COR-L47 (cell line): ENCODE measurements at places on chromosomes 16 and 17.

DNA sequence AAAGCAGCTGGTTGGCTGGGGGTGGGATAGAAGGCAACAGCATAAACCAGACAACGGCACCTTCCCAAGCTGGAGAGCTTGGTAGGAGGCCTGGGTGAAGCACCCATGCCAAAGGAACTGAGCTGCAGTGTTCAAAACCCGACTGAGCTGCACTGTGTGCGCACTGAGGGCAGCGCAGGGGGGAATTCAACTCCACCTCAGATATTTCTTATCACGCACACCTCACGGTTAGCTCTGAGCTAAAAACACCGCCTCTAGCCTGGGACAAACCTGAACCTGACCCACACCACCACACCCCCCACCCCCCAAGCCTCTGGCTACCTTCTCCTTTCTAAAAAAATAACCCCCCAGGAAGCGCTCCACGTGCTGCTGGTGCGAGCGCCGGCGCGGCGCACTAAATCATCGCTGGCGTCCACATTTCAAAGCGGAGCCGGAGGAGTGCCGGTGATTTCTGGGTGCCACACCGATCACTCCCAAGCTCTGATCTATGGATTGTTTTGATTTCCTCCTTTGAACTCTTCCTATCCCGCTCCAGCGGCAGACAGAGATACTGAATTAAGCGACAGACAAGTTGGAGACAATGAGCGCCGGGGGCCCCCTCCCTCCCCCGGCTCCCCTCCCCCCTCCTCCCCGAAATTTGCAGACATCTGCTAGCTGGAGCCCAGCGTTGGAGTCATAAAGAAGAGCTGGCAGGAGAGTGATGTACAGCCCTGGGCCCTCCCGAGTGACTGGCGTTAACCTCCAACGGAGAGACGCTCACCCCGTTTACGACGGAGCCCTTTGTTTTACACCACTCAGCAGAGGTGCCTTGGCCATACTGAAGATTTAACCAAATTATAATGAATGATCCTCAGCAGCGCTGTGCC is 85.0 kb downstream of the NOG start:
- no peak for DNase-seq

DNA sequence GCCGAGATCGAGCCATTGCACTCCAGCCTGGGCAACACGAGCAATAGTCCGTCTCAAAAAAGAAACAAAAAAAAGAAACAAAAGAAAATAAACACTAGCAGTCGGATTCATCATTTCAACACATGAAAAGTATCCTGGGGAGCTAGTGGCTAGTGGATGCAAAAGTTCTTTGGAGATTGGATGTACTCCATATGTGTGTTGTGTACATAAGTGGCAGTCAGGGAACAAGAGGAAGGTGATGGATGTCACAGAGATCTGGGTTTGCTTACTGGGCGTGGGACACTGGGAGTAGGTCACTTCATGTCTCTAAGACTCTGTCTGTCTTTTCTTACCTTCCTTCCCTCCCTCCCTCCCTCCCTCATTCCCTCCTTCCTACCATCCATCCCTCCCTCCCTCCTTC is 35.4 kb downstream of the MRC2 start:
- DNase-seq = no peak

DNA sequence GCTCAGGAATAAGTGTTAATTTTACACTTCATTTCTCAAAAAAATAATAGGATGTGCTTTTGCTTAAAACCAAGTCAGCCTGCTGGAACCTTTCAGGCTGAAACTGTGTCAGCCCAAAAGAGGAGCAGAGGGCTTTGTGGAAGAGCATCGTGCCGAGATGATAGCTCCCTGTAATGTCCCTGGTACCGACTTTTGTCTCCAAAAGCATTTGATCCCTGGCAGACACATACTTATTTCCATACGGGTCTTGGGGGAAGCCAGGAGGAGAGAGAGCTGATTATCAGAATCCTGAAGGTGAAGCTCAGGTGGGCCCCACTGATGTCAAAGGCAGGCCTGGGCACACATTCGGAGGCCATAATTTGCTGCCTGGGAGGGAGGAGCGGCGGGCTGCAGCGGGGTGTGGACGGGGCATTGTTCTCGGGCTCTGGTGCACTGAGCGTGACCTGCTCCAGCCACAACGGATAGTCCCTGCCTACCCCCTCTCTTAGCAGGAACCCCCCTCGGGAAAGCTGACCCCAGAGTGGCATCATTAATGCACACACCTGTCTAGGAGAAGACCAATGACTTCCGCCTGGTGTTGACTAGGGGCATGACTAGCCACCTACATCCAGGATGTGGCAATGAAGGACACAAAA is 155.9 kb downstream of the C16orf78 start:
- DNase-seq = no peak

DNA sequence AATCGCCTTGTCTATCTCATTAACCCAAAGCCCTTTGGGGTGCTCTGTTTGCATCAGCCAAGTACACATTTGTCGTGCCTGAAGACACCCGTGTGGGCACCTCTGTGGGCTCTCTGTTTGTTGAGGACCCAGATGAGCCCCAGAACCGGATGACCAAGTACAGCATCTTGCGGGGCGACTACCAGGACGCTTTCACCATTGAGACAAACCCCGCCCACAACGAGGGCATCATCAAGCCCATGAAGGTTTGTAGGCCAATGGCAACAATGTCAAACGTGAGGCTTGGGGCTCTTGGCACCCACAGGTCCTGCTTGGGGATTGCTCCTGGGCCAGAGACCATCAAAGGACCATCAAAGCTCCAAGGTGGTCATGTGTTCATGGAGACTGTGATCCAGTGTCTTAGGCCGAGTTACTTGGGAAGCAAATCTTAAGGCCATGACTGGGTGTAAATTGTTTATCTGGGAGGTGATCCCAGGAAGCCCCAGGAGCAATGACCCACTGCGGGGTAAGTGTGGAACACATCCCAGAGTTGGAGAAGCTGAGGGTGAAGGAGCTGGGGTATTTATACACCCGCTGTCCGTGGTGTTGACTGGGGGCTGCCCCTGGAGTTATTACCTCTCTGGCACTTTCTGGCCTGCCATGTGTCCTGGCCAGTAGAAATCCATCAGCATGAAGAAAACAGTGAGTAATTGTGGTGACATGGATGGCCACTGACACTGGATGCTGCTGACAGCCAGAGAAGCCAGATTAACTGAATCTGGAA is 24.0 kb downstream of the CDH5 start:
- no peak for DNase-seq

- DNase-seq = no peak
Measured at GRCh38 chr17:43679911-43680310, 18.2 kb upstream of the MEOX1 start.

GRCh38 chr17:78611607-78612006 is 34.4 kb upstream of the DNAH17 start:
- no peak for DNase-seq

GRCh38 chr16:58236231-58236690 is 38.4 kb upstream of the CSNK2A2 start:
- DNase-seq = peak; percentile 64
